Stimulated activated CD8-positive, alpha-beta memory T cell treated with anti-CD3 and anti-CD28 coated beads, Interleukin-4, amount 100 ng/mL, for 4 hours (primary cell): ENCODE measurements at places on chromosomes 2 and 18.

DNA sequence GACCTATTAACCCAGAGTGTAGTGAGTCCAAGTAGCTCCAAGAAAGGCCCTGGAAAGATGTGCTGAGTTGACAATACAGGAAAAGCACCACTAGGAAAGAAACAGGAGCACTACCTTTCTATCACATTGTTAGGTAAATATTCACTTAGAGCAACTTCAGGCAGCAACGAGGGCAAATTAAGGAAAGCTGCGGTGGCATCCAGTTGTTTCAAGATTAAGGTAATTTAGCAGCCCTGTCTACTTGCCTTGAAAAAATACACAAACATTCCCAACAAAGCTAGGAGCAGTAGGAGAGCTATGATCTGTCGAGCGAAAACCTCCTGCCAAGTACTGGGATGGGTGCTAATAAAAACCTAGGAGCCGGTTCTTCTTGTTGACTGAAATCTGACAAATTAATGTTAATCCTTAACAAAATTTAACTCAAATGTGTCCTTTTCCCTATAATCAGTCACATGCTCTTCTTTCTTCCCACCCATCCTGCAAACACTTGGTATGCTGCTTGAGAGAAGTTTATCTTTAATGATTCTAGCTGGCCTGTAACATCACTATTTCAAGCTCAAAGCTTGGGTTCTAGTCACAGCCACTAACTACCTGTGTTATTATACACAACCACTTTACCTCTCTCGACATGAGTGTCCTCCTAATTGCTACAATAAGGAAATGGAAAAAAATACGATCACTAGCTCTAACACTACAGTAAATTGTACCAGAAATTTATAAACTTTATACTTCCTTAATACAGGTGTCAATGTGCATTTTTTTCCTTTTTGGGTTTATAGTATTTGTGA, 2.0 kb downstream of the ACAA2 start:
- no peak for DNase-seq

DNA sequence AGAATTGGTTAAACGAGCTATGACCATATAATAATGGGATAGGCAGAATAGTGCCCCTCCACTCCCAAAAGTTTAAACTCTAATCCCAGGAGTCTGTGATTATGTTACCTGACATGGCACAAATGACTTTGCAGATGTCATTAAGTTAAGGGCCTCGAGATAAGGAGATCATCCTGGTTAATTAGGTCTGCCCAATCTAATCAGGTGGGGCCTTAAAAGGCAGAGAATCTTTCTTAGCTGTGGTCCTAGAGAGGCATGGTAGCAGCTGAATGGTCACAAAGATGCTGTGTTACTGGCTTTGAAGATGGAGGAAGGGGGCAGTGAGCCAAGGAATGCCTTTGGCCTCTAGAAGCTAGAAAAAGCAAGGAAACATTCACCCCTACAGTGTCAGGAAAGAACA, 31.1 kb downstream of the TACR1 start:
- no peak for DNase-seq

DNA sequence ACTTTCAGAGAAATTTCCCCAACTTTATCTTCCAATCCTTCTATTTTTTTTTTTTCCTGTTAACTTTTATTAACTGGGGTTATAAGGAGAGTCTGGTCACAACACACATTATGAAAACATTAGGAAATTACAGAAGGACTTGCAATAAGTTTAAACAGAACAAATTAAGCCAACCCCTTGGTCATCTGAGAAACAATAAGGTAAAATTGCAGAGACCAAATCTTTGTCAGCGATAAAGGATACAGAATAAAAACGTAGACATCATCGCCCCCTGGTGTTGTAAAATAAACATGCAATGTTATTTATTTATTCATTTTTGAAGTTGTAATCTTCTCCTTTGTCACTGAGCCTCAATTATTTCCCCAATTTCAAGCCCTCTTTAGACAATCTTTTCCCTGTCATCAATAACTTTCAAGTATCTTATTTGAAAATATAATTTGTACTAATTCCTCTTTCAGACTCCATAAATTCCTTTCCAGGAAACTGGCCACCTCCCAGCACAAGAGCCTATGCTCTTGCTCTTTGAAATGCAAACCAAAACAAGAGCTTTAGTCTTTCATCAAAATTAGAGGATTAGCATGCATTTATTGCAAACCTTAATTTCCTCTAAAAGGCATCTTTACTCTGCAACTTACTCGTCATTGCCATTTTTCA, 19.5 kb downstream of the G6PC2 start:
- no peak for DNase-seq

DNA sequence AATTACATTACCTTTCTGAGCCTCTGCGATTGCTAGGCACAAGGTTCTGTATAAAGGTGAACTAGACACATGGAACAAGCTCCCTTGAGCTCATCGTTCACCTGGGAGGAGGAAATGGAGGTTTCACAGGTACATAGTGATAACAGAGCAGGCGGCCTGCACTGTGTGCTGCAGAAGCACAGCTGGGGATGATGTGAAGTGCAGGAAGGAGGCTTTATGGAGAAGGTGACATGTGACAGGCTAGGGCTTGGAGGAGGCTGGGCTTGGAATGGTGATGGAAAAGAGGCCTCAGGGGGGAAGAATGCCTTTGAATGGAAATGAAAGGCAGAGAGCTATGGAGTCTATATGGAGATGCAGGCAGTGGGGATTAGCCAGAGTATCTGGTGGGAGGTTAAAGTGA, 22.9 kb downstream of the MARCHF4 start:
- no peak for DNase-seq

DNA sequence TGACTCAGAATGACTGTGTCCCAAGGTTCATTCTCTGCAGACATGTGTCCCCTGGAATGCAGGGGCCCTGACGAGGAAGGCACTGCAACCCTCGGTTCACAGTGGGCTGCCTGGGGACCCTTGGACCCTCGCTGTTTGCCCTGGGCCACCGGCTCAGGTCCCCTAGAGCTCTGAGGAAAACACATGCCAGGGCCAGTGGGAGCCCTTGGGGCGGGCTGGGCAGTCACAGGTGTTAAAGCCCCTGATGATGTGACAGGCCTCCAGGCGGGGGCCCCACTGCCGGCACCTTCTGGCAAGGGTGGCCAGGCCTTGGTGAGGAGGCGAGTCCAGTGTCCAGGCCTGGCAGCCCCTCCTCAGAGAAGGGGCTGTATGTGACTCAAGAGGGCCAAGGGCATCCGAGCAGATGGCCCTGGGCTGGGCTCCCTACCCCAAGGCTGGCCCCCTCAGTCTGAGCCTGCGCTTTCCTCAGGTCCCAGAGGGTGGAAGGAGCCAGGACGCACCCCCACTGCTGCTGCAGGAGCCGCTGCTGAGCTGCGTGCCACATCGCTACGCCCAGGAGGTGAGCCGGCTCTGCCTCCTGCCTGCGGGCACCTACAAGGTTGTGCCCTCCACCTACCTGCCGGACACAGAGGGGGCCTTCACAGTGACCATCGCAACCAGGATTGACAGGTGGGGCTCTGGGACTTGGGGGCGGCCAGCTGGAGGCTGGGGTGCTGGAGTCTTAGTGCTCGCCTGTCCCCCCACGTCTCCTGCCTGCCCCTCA, 11.1 kb downstream of the CAPN10 start:
- no peak for DNase-seq

DNA sequence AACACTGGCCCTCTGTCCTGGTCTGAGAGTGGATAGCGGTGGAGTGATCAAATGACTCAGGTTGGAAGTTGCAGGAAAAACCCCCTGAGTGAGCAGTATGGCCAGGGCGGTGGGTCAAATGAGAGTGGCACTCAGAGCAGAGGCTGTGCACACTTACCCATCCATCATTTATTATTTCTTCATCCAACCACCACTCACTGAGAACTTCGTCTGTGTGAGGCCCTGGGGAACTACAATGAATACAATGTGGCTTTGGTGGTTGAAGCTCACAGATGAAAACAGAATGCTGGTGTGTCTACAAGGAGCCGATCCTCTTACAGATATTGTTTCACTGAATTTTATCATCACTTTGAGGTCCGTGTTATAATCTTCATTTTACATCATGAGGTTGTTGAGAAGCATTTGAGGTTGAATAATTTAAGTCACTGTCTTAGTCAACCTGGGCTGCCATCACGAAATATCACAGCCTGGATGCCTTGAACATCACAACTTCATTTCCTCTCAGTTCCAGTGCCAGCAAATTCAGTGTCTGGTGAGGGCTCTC, 73.4 kb upstream of the ID2 start:
- no peak for DNase-seq

DNA sequence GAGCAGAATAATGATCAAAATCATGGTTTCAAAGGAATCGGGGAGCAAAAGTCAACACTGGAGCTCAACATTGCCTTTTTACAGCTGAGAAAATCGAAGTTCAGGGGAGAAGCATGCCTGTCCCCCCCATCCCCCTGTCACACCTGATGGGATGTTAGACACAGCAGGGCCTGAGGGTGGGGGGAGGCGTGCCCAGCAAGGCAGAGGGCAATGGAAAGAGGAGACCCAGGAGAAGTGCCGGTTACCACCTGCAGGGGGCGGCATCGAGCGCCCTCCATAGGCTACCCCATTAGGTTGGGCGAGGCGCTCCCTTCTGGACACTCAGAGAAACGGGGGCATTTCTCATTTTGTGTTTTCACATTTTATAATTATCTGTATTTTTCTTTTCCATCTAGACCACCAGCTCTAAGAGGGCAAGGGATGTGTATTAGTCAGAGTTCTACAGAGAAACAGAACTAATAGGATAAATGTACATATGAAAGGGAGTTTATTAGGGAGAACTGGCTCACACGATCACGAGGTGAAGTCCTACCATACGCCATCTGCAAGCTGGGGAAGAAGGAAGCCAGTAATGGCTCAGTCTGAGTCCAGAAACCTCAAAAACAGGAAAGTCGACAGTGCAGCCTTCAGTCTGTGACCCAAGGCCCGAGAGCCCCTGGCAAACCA, 271.3 kb downstream of the LRATD1 start:
- peak; percentile 2 for DNase-seq

DNA sequence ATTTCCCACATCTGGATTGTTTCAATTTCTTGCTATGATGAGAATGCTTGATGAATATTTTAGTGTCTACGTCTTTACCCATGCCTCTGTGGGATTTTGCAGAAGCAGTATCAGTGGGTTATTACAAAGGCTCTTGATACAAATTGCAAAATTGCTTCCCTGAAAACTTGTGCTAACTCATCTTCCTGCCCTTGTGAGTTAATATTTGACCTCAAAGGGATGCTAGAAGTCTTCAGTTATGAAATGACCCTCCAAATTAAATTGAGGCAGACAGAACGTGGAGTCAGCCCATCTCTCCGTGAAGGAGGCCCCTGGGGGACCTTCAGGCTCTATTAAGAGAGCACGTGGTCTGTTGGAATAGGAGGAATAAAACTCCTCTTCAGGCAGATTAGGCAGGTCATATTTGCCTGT, 239.2 kb upstream of the HS6ST1 start:
- no peak for DNase-seq

DNA sequence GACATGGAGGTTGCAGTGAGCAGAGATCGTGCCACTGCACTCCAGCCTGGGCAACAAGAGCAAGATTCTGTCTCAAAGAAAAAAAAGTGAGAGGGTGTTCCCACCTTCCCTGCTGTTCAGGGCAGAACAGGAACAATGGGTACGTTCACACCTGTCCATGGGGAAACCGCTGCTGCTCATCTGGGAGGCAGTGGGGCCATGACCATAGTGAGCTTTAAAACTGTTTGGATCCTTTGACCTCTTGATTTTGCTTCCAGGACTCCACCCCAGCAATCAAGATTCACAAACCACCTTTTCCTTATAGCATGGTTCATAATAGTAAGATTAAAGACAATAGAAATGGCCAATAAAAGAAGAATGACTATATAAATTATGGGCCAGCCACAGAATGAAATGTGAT, 209.2 kb downstream of the ARL4C start:
- no peak for DNase-seq

DNA sequence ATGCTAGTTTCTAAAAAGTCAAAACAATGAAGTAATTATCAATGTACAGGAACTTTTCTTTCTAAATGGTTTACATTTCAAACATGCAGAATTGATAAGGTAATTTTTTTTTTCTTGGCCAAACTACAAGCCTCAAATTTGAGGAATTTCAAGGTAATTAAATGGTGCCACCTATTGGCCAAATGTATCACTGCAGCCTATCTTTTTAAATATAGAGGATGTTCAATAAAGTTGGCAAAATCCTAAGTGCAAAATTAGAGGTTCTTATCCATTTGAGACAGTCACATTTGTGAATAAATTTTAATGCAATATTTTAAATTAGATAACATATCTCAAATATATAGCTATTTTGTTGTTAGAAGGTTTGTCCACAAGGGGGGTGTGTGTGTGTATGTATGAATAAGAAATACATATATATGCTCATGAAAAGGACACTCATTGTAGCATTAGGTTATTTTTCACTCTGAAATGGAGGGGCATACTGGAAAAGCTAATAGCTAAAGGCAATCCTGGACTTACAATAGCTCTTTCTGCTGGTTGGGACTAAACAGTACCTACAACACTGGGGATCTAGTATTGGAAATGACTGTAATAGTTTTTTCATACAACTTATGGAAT, 26.2 kb downstream of the MMADHC start:
- no peak for DNase-seq
